ENCODE measurements at places on chromosomes 4 and X.
A peak's percentile ranks its signal among the peaks of the same experiment; 100 is the strongest.

- H3K27me3 ChIP-seq, result no peaks in the 10 kb centered on the region
- no peak overlapping the region for H3K4me3 ChIP-seq
- H3K36me3 ChIP-seq, result no peaks in the 10 kb centered on the region
- peaks cover 2% of the 10 kb centered on the region for H3K4me1 ChIP-seq
- DNase-seq, result no peak
Measured at GRCh38 chrX:107704587-107704986, 71.0 kb downstream of the TSC22D3 start.

GRCh38 chr4:32991663-32992062 is 2271.5 kb downstream of the PCDH7 start:
- H3K36me3 ChIP-seq, result no peaks in the 10 kb centered on the region
- no peak for DNase-seq
- H3K4me3 ChIP-seq, result no peak overlapping the region
- no peaks in the 10 kb centered on the region for H3K4me1 ChIP-seq

DNA sequence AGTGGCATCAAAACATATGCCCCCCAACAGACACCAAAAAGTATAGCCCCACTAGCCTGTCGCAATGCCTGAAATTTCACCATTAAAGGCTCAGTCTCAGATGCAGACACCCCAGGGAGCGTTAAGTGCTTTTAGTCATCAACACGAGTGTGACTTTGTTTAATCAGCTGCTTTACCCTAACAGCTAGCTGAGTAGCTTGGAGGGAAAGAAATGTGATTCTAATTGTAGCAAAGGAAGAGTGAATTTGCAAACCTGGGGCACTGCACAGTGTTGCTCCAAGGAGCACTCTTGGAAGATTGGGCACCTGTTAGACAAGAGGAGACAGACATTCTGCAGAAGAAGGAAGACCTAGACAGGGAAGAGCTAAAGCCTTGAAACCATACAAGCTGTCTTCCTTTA is 145.1 kb downstream of the BEND2 start:
- DNase-seq, result no peak
- H3K27me3 ChIP-seq, result no peaks in the 10 kb centered on the region
- H3K36me3 ChIP-seq, result no peaks in the 10 kb centered on the region
- H3K4me3 ChIP-seq, result no peak overlapping the region

- H3K27ac ChIP-seq, result no peak overlapping the region
- no peak for DNase-seq
- H3K4me1 ChIP-seq, result no peaks in the 10 kb centered on the region
Measured at GRCh38 chrX:20432746-20433387, 166.2 kb upstream of the RPS6KA3 start.

DNA sequence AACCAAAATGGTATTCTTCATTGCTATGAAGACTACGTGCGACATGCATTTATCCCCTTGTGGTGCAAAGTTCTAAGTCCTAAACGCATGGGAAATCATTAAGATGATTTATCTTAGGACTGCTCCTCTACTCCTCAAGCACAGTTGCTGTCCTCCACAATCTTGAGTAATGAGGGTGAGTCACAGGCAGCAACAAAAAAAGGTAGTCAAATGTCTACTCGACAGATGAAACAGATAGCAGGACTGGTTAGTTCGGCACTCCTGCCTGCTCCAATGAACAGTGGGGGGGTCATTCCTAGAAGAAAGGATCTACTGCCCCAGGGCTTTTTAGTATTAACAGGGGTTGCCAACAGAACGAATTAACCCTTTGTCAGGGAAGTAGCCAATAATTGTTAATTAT is 233.7 kb upstream of the FGF13 start:
- H3K36me3 ChIP-seq, result no peaks in the 10 kb centered on the region
- H3K4me1 ChIP-seq, result no peaks in the 10 kb centered on the region
- H3K27me3 ChIP-seq, result no peaks in the 10 kb centered on the region
- no peak overlapping the region for H3K27ac ChIP-seq

GRCh38 chr4:40314951-40315350 is 20.2 kb upstream of the CHRNA9 start:
- no peaks in the 10 kb centered on the region for H3K27me3 ChIP-seq
- no peak overlapping the region for H3K4me3 ChIP-seq
- no peaks in the 10 kb centered on the region for H3K36me3 ChIP-seq
- DNase-seq, result no peak
- H3K27ac ChIP-seq, result no peak overlapping the region
- H3K4me1 ChIP-seq, result peaks cover 3% of the 10 kb centered on the region

GRCh38 chr4:173448608-173449379 is 49.9 kb upstream of the SCRG1 start:
- no peaks in the 10 kb centered on the region for H3K27me3 ChIP-seq
- H3K36me3 ChIP-seq, result no peaks in the 10 kb centered on the region
- no peak overlapping the region for H3K27ac ChIP-seq
- no peaks in the 10 kb centered on the region for H3K4me1 ChIP-seq
- no peak for DNase-seq

DNA sequence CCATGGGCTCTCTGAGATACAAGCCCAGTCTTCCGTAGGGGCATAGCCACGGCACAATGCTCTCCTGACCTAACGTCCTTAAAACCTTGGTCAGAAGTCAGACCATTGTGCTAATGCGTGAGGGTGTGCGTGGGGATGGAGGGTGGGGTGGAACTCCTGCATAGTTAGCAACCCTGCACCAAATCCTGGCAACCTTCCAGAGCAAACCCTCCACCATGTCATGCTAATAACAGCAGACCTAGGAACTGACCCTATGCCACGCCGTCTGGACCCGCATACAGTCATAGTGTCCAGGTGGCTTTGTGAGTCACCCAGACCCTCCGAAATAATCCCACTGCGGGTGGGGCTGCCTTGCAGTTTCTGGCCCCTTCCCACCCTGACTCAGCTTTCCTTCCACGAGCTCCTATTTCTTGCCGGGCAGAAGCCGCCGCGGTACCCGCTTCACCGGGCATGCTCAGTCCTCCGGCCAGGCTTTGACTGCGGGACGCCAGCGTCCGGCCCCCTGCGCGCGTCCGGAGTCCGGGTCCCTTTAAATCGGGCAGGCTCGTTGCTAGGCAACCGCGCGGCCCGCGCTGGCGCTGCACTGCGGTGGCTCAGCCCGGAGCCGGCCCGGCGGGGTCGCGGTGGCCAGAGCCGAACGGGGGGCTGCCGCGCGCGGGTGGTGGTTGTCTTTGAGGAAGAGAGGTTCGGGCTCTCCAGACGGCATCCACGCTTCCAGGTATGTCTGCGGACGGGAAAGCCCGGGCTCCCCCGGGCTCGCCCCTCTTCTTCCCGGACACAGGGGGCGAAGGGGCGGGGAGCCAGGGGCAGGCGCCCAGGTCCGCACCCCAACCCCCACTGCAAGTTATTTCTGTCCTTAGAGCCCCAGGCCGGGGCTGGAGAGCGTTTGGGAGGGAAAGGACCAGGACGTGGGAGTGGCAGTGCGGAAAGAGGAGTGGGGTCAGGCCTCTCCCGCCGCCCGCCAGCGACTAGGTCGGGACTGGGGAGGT is at the start of gene CCDC160:
Gene CCDC160 (plus strand): TSS at position 557 of the 989 bp plus-strand sequence. CDS start 7,619 bp downstream, outside the sequence.
- no peak for DNase-seq
- H3K27ac ChIP-seq, result no peak within 1 kb of the TSS
- H3K4me1 ChIP-seq, result no peaks in the 10 kb centered on the region
- H3K36me3 ChIP-seq, result no peaks in the 10 kb centered on the region
- H3K4me3 ChIP-seq, result peak within 1 kb of the TSS; percentile 40
- H3K27me3 ChIP-seq, result no peaks in the 10 kb centered on the region
